Glutamatergic neuron (in vitro differentiated cells): ENCODE measurements at places on chromosomes 1 and 21. TPM values are rescaled to one million over a fixed set of nuclear protein-coding genes. Genes with fewer than 3 reads are reported as not detected.

Gene AVPR1B
- total RNA-seq: not detected

Gene SOAT1
- 5.9 TPM for total RNA-seq

Gene CNR2
- total RNA-seq: not detected

Gene OR2L8
- total RNA-seq: 0.61 TPM

Gene MRTO4
- 29.1 TPM for total RNA-seq

Gene BACE2
- total RNA-seq: not detected

Gene WNT4
- total RNA-seq: not detected

DNA sequence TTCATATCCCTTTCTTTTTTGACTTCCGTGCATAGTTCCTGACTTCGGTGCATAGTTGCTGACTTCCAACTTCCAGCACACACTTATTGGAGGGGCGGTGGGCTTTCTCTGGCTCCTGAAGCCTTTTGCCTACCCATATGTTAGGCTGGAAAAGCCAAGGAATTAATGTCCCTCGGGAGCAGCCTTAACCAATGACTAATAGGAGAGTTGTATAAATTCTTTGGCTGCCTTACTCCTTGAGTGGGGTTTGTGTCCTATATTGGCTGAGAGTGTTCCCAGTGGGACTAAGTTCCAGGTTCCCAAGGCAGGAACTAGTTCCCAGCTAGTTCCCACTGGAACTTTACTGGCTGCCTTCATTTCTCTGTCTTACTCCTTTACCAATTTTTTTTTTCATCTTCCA lies 105.7 kb downstream of the ZNF326 start:
- DNase-seq: no peak

DNA sequence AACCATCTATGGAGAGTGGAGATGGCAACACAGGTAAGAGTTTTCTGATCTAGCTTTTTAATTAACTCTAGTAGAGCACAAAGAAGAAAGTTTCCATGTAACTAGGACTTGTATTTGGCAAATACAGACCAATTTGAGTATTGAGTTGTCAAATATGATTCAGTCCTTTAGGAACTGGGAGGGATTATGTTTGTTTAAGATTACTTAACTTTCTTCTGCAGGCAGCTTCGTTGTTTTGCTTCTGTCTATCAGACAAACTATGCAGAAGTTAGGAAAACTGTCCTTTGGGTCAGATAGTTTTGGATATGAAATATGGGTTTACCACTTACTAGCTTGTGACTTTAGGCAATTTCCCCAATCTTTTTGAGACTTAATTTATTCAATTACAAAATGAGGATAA lies 111.8 kb downstream of the POU2F1 start:
- no peak for DNase-seq

DNA sequence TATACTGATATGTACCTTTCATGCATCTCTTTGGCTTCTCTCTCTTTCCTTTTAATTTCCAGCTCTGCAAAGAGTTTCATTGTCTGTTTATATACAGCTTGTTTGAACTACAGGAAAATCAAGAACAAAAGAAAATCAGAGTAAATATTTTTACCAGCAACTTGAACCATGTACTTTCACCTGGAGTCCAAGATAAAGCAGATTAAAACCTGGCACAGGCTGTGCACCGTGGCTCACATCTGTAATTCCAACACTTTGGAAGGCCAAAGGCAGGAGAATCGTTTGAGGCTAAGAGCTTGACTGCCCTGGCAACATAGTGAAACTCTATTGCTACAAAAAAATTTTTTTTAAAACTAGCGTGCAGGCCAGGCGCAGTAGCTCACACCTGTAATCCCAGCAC lies 27.6 kb downstream of the DNAJC8 start:
- DNase-seq: no peak

DNA sequence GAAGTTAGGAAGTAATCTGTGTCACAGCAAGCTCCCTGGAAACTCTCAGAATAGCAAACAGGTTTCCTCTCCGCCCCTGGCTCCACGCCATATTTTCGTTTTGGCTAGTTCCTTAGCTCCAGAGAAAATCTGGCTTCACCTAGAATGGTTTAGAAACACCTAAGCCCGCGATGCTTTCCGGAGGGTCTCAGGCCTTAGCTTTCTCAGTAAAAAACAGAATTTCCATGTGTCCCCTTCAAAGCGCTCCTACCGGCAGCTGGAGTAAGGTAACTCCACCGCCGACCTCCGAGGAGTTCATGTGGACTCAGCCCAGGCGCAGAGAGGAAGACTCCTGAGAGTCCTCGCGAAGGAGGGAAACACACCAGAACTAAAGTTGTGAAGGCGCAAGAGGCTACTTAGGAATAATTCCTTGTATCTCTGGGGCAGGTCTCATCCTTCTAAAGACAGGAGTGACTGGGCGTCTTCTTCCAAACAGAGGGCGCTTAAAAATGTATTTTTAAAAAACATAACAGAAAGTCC lies 406 bp downstream of the KIAA0040 start:
- DNase-seq: no peak

DNA sequence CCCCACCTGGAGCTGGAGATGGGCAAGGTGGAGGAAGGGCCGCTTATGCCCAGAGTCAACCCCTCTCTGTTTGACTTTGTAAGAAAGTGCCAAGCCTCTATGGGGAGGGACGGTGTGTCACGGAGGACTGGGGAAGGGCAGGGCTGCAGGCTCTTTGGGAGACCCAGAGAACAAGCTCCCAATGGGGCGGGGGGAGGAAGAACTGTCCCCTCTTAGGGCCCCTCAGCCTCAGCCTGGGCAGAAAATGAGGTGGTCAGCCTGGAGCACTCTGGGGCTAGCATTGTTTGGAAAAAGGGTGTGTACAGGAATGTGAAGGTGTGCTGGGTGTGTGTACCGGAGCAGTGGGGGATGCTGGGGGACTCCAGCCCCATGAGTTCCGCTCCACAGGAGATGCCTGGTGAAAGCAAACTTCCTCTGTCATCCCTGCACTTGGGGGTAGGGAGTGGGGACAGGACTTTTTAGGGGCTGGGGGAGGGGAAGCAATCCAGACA lies 1.2 kb upstream of the INAVA start:
- no peak for DNase-seq

GRCh38 chr1:55539652-55540512 lies 324.7 kb upstream of the USP24 start:
- no peak for DNase-seq

DNA sequence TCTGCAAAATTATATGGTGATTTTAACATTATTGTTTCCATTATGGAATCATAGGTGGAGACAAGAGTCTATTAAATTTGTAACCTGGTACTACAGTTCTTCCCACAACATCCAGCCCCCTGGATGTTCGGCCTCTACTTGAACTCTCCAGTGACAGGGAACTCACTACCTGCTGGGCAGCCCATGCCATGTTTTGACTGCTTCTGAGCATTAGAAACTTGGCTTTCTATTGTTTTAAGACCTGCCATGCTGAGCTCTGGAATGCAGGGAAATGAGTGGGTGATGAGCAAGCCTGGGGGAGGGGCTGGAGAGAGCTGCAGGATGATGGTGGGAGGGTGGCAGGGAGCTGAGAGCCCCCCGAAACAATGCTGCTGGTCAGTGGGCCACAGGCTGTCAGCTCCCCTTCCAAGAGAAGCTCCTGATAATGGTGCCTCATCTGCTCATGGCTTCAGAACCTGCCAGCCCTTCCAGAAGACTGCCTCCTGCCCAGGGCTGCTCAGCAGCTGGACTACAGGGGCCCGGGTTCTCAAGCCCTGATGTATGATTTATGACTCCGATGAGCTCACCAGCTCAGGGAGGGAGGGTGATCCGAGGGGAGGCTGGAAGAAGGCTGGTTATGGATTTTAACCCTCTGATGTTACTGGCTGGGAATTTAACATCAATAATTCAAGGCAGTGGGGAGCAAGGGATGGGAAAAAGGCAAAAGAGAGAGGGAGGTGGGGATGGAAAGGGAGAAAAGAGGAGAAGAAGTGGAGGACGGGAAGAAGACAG lies 205.0 kb downstream of the HIVEP3 start:
- peak; percentile 73 for DNase-seq

DNA sequence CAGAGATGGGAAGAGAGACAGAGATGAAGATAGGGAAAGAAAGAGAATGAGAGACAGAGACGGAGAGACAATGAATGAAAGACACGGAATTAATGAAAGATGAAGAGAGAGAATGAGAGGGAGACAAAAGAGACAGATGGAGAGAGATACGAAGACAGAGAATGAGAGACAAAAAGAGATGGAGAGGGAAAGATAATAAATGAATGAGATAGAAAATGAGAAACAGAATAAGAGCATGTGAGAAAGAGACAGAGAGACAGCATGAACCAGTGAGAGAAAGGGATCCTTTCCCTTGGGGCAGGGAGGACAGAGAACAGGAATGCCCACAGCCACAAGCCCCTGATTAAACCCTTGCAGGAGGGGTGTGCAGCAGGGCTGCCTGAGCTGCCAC lies 5.3 kb upstream of the WNT9A start:
- DNase-seq: no peak

DNA sequence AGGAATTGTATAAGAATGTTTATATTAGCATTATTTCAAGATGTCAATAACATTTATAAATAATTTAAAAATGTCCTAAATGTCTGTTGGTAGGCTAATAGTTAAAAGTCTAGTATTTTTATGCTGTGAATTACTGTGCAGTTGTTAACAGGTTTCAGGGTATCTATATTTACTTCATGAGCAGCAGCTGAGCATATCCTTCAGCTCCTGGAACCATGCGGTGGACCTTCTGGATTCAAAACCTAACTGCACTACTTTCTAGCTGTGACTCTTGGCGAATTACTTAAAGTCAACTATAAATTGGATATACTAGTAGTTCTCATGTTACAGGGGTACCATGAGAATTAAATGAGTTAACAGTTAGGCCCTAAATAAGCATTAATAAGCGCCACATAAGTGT lies 3.7 kb downstream of the CEP350 start:
- no peak for DNase-seq

DNA sequence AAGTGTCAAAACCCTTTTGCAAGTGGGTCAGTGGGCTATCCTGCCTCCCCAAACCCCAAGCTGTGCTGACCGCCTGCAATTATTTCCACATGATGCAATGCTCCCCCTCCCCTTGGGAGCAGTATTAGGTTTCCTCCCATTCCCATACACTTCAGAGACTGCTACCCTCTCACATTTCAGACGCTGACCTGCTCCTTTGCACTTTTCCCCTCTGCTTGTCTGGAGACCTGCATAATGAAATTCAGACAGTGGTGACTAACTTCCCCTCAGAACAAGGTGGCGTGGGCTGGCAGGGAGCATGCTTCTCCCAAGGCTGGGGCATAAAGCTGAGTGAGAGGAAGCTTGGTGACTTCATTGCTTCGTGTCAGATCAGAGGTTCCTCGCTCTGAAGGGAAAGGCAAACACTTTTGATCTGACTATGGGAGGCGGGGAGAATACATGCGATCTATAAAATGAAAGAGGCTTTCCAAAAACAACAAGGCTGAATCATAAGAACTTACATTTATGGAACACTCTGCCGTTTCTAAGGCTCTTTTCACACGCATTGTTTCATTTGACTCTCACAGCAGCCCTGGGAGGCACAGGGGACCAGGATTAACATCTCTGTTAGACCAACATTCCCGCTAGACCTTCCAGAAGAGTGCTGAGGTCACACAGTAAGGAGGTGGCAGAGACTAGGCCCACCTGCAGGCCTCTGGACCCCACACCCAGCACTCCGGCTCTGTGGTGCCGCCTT lies 27.5 kb upstream of the ROR1 start:
- DNase-seq: no peak

DNA sequence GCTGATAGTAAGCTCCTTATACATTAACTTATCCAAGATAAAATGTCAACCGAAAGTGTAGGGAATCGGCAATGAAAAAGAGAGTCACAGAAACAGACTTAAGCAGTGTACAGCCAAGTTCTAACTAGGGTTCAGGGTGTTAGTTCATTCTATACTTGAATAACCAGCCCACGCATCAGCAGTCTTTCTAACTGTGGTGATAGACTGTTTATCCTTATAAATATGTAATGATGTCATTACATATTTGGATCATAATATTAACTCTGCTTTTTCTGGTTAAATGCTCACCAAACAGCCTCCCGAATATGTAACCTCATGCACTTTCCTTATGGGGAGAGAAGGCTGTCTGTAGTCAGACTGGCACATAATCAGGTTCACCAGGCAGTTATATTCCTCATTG lies 11.0 kb downstream of the HMCN1 start:
- DNase-seq: no peak

DNA sequence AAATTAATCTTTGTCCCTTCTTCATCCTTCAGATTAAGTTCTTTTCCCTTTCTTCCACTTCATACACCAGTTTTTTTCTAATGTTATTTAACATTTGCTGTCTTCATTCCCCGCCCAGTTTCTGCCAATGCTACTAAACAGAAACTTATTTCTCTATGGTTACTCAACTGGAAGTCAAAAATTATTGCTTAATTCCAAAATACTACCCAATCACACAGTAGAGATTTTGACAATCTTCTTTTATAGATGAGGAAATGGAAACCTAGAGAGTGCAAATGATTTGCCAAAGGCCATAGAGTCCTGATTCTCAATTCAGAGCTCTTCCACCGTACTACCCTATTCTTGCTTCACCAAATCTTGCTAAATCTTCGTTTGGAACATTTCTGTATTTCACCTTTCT lies 58.1 kb upstream of the SH3GLB1 start:
- no peak for DNase-seq

DNA sequence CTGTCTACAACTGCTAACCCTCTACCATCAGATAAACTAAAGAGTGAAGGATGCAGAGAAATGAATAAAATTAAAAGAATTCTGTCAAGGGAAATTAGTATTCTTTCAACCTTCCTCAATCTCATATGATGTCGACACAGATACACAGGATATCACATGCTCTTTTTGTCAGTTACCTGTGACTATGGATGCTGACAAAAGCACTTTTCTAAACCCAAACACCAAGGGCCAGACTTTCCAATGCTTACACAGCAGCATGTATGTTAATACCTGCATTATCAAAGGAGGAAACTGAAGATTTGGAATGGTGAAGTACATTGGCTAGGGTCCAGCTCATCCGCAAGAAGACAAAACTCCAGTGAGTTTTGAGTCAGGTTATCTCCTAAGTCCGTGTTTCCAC lies 294.0 kb downstream of the SMYD3 start:
- DNase-seq: no peak

DNA sequence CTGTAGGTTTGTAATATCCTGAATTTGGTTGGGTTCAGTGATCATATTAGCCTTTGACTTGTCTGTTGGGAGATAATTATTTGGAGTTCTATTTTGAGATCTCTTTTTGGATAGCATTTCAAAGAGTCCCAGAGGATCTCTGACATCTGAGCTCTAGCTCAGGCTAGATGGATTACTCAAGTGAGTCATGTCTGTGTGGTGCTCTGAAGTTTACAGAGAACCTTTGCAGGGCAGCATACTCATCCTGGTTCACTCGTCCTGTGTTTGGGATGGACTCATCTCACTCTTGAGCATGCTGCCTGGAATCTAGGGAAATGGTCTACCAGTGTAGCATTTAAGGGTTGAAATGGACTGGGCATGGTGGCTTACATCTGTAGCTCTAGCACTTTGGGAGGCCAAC lies 29.4 kb upstream of the BMP8A start:
- no peak for DNase-seq

DNA sequence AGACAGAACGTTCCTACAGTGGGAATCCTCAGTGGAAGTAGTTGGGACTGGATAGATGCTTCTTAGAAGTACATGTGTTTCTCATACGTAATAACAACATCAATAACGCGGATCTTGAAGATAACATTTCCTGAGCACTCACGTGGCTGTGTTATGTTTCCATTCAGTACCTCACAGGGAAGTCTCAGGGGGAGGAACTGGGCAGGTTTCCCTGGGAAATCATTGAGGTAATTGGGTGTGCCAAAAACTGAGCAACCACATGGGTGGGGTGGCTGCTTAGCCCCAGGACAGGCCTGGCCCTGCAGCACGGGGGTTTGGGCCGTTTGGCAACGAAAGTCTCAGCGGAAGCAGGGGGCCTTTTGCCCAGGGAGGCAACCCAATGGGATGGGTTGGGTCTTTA lies 133.8 kb downstream of the ZSCAN20 start:
- no peak for DNase-seq

GRCh38 chr1:97920276-97920831 lies 480 bp downstream of the DPYD start:
- DNase-seq: no peak
